ENCODE measurements at places on chromosomes 5 and 9.
A peak's percentile ranks its signal among the peaks of the same experiment; 100 is the strongest.

- DNase-seq, result no peak
Measured at GRCh38 chr5:180086816-180087399, 15.3 kb upstream of the RNF130 start.

DNA sequence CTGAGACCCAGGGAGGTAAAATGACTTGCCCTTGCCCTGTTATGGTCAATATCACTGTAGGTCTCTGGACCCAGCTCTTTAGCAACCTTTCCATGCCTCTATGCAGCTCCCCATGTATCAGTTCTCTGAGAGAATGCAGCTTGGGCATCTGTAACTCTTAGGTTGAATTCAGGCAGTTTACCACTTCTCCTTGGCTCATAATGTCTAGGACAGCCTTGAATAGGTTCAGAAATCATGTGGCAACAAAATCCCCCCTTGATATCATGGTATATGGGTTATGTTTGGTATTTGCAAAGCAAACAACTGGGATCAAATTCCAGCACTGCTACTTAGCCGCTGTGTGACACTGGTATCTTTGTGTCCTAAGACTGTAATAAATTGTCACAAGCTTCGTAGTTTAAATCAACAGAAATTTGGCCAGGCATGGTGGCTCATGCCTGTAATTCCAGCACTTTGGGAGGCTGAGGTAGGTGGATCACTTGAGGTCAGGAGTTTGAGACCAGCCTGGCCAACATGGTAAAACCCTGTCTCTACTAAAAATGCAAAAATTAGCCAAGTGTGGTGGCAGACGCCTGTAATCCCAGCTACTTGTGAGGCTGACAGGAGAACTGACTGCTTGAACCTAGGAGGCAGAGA, 10.7 kb upstream of the SUB1 start:
- DNase-seq, result no peak

DNA sequence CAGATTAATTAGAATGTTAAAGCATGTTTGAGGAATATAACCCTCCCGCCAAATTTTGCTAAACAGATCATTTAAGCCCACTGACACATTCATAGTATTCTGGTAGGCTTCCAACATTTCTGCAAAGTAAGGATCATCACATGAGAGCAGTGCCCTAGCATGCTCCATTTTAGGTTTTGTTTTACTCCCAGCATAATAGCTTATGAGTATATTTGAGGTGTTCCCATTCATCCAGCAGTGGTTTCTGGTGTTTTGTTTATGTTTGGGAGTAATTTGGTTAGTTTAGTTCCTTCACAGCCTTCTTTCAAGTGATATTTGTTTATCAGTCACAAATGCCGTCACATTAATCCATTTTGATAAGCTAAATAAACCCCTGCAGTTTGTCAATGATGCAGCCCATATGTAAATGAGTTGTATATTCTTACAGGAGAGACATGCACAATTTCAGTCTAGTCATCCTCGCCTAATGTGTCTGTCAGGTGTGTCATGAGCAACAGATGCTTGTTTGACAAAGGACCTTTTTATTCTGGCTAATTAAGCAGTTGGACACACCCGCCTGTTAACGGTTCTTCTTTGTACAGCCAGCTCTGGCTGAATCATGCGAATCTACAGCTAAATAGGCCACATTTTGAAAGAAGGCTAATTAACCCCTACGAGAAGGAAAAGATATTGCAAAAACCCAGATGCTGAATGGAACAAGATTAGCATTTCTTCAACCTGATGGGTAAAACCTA, 124.4 kb downstream of the RFX3 start:
- DNase-seq, result no peak

DNA sequence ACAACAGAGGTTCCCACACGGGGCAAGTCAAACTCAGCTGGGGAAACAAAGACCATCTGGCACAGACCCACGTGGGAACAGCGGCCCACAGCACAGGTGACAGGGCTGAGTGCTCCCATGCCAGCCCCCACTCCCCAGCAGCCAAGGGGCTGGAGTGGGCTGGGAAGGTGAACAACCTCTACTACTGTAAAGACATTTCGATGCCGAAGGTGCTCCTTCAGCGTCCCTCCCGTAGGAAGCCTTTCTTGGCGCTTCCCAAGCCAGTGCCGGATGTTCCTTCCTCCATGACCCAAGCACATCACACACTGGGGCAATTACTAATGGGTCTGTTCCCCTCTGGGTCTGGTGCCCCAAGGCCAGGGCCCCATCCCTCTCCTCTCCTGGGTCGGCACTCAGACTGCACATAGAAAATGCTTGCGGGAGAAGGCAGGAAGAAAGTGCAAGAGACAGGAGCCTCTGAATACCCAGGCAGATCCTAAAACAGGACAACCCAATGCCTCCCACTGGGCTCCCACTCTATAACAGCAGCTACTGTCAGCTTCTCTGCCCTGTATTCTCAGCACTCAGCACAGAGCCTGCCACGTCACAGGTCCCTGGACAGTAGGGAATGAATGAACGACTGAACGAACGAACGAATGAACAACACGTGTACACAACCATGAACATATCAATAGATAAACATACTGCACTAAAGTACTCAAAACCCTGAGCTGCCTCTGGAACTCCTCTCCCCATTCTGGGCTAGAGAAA, 77.0 kb upstream of the LRRTM2 start:
- no peak for DNase-seq

- no peak for DNase-seq
Measured at GRCh38 chr9:80127920-80128319, 556.2 kb downstream of the TLE4 start.

DNA sequence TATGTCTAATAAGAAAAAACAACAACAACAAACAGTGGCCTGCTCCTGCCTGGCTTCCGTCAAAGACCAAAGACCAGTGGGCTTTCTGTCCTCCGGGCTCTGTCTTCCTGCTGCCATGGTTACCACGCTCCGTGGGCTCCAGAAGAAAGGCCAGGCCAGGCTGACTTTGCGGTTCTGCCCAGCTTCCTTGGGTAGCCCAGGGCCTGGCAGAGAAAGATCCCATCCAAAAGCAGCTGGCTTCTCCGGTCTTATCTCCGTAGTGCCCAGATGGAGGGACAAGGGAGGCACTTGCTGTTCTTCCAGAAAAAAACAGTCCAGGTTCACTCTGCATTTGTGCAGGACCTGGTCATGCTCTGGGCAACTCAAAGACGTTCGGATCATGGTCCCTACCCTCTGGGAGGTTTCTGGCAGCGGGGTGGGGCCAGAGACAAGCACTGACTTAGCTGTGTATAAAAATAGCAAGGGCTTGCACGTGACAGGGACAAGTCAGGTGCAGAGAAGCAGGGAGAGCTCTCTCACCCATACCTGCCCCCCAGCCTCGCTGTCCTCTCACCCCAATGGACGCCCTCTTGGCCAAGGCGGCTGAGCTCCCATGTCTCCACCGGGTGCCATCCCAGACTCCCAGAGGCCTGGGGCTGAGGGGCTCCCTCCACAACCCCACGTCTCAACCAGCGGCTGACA, 212.2 kb downstream of the C9orf50 start:
- no peak for DNase-seq

DNA sequence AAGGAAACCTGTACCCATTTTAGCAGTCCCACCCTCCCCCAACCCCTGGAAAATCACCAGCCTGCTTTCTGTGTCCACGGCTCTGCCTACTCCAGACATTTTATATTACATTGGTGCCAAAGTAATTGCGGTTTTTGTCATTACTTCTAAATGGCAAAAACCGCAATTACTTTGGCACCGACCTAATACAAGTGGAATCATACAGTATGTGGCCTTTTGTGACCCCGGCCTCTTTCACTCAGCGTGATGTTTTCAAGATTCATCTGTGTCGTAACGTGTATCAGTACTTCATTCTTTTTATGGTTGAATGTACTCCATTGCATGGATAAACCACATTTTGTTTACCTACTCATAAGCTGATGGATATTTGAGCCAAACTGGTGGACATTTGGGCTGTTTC, 9.7 kb upstream of the ORM1 start:
- DNase-seq, result no peak

DNA sequence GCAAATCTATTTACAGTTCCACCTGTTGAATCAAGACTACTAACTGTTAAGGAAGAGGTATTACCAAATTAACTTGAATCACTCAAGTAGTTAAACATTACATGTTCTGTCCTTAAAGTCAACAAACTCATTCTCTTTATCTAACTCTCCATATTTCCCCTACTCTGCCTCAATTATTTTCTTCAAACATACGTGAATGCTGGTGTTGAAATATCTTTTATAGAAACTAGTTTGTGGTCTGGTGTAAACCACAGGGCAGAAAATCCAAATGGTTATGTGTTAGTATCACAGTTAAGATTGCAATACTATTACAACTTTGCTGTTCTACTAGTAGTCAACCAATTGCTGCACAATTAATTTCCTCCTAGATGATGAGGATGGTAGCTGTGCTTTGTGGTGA, 603.5 kb downstream of the KCTD16 start:
- DNase-seq, result no peak

- no peak for DNase-seq
Measured at GRCh38 chr5:10317825-10318682, 10.4 kb upstream of the CMBL start.

- DNase-seq, result no peak
Measured at GRCh38 chr5:129963359-129963758, 59.1 kb downstream of the CHSY3 start.

GRCh38 chr5:39654715-39655114, 229.9 kb upstream of the DAB2 start:
- no peak for DNase-seq

- DNase-seq, result no peak
Measured at GRCh38 chr9:126293522-126293889, 33.1 kb upstream of the MVB12B start.

DNA sequence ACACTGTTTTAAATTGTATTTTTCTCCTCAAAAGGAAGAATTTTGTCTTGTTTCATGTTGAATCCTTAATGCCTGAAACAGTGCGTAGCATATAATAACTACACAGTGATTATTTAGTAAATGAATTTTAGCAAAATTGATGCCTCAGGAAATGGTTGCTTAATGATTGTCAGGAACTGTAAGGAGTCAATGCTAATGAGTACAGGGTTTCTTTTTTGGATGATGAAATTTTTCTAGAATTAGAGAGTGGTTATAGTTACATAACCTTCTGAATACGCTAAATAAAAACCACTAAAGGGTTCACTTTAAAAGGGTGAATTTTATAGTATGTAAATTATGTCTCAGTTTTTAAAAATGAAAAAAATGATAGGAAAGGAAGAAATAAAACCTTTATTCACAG, 14.9 kb downstream of the FAM151B start:
- no peak for DNase-seq

GRCh38 chr9:76658510-76659231, 105.6 kb upstream of the PCA3 start:
- peak; percentile 56 for DNase-seq

DNA sequence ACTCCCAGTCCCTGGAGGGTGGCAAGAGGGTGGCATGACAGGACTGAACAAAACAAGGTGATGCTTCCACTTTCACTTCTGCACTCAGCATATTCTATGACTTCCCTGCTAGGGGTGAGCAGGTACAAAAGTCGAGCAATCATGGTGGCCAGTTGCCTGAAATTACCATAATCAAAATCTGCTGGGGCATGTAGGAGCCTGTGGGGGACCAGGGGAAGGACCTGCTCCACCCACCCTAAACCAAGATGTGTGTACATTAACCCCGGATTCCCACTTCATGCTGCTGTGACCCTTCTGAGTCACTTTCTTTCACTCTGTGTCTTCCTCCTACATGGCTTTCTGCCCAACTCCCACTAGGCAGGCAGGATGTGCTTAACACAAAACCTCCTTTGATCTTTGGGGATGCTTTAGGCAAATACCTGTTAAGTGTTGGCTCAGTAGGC, 73.3 kb upstream of the PHF24 start:
- no peak for DNase-seq

- no peak for DNase-seq
Measured at GRCh38 chr9:97348871-97349270, 41.4 kb downstream of the CCDC180 start.

DNA sequence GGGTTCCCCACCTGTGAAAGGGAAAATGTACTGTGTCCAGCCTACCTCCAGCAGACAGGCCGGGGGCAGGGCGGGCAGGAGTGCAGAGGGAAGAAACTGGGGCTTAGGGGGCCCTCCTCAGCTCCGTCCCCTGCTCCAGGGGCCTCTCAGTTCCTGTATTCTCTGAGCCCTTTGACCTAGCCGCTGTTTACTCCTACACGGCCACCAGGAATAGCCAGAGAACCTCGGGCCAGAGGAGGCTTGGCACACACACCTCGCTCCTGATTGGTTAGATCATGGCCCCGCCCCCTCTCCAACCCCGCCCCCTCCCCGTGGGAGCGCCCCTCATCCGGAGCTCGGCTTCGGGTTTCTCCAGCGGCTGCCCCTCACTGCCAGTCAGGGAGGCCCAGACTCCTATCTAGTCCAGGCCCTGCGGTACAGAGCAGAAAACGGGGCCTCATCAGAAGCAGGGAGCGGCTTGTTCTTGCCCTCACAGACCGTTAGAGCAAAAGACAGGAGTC, 2.2 kb downstream of the ST6GALNAC6 start:
- no peak for DNase-seq

- DNase-seq, result no peak
Measured at GRCh38 chr9:109585796-109586195, 87.7 kb upstream of the PTPN3 start.

DNA sequence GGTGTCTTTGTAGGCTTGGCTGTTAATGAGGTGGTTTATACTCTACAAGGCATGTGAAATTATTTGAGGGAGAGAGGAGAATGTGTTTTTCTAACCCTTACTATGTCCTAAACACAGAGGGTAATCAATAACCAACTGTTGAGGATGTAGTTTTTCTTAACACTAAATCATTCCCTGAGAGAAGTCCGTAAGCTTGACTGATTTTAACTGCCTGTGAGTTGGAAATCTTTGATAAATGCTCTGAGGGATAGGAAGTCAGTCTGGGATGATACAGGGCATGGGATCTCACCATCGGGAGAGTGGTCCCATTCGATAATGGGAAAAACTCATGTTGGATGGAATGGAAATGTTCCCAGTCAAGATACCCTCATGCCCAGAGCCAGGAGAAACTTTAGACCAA, 249.6 kb downstream of the PDZD2 start:
- no peak for DNase-seq

GRCh38 chr9:87763286-87763685, 37.4 kb downstream of the CTSL start:
- DNase-seq, result no peak

- DNase-seq, result no peak
Measured at GRCh38 chr5:86760661-86761060, 142.9 kb downstream of the COX7C start.

DNA sequence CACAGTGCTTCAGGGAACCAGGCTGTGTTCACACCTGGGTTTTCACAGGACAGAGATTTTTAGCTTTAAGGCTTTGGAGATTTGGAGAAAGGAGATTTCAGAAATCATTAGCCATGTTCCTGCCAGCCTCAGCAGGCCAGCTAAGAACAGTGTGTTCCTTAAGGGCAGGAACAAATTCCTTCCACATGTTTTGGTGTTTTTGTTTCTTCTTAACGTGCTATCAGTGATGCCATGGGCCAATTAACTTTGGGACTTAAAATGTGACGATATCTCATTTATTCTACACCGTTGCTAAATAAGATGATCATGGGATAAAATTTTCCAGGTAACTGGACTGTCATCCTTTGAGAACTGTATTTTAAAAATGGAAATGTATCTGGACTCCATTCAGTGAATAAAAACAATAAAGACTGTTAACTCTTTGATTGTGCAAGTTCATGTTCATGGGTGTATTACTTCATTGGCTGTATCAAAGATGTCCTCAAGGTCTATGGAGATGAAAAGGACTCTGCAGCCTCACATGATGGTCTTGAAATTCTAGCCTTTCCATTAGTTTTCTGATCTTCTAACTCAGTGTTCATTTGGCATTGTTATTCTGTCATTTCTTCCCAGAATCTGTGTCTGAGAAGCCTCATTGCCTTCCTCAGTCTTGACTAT, 72.3 kb downstream of the ZNF366 start:
- no peak for DNase-seq

GRCh38 chr9:7478646-7479045, 320.9 kb downstream of the DMAC1 start:
- DNase-seq, result no peak

Measured in CD4-positive, alpha-beta T cell treated with Interleukin-2 at 100 ng/mL for 4 hours (primary cell).